NCI-H2081 treated with DMSO at 0.1 percent for 48 hours (cell line): ENCODE measurements at places on chromosomes 6 and 20.

DNA sequence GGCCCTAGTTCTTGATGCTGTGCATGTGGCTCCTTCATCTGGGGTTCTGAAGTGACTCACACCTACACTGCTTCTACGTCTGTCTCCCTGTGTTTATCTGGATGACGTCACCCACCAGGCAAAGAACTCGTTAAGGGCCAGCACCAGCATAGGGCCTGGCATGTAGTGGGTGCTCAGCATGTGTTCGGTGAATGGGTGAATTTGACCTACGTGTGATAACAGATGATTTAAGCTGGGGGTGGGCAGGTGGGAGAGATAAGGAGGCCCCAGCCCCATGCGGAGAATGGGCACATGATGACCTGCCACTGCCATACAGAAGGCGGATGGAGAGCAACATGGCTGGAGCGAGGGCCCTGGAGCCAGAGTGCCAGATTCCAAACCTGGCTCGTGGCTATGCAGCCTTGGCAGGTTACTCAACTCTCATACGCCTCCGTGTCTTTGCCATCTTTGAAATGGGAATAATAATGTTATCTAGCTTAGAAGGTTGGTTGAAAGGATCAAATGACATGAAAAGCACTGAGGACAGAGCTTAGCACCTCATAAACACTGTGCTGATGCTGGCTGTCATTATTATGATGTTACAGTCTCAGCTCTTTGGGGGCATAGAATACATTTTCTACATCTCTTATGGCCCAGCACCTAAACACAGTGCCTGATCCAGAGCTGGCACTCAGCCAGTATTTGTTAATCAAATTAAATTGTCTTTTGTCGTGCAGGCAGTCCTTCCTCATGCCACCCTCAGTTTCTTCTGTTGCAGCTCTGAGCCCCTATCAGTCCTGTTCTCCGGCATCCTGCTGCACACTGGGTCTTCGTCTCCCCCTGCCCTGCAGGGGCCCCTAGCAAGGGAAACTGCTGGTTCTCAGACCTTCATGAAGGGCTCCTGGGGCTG lies 39.6 kb downstream of the VEGFA start:
- DNase-seq, result peak; percentile 1

GRCh38 chr6:125190667-125191066 lies 37.1 kb downstream of the TPD52L1 start:
- DNase-seq, result no peak

- no peak for DNase-seq
These were observed 34.2 kb downstream of the PIM1 start for GRCh38 chr6:37204014-37204751.

DNA sequence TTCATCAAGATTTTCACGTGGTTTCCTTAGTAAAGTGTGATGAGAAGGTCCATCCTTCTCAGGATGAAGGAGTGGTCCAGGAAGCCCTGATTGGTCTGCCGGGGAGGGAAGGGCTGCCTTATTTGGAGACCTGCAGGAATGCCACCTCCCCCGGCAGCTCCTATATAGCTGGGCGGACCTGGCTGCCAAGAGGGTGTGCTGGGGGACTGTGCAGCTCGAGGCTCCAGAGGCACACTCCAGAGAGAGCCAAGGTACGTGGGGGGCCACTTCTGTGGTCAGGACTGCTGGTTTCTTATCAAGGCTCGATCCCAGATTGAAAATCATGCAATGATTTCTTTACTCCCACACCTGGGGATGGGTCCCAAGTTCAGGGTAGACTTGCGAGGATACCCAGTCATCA lies at the start of gene PRND:
PRND (plus strand) TSS at position 191 of the 400 bp plus-strand sequence. CDS start 2,643 bp downstream, outside the sequence.
- DNase-seq, result no peak

GRCh38 chr6:56995347-56995902 lies 40.5 kb downstream of the BEND6 start:
- no peak for DNase-seq

- DNase-seq, result no peak
These were observed 419.9 kb downstream of the QKI start for GRCh38 chr6:163834226-163834970.

GRCh38 chr6:57141451-57142177 lies 30.5 kb upstream of the BAG2 start:
- no peak for DNase-seq

GRCh38 chr6:132122176-132122575 lies 171.0 kb upstream of the CCN2 start:
- no peak for DNase-seq

DNA sequence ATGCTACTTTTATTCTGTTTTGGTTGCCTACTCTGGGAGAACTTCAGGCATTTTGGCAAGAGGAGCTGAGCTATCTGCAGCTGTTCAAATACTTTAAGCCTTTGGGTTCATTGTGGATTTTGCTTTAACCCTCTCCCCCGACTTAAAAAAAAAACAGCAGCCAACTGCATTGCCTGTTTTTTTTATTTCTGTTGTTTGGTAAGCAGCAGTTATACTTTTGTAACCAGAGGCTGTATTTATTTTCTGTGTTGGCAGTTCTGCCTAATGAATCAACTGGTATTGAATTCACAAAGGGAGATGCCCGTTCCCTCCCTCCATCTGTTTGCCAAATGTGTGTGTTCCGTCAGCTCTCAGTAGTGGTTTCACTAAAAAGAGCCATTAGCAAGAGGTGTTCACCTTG lies 484.0 kb downstream of the UTRN start:
- peak; percentile 91 for DNase-seq

DNA sequence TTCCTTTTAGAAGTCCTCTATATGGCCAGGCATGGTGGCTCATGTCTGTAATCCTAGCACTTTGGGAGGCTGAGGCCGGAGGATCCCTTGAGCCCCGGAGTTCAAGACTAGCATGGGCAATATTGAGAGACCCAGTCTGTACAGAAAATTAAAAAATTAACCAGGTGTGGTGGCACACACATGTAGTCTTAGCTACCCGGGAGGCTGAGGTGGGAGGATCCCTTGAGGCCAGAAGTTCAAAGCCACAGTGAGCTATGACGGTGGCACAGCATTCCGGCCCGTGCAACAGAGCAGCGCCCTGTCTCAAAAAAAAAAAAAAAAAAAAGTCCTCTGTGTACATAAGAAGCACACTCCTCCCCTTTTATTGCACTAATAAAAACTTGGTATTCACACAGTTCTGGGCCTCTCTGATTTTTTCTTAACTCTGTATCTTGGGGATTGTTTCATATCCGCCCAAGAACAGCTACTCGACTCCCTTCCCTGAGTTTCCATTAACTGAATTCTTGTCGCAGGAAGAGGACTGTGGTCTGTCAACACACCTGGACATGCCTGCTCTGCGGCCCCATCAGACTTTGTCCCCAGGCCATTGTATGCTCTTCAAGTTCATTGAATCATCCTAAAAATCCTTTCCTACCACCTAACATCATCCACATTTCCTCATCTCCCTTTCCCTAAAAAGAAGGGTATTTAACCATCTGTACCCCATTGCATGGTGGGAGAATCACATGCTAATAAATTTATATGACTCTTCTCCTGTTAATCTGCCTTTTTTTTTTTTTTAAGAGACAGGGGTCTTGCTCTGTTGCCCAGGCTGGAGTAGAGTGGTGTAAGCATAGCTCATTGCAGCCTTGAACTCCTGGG lies 25.9 kb upstream of the PPP1R3G start:
- no peak for DNase-seq

- DNase-seq, result no peak
These were observed 61.1 kb upstream of the SNAP25 start for GRCh38 chr20:10157549-10157948.

GRCh38 chr6:113558966-113559365 lies 298.2 kb upstream of the MARCKS start:
- DNase-seq, result no peak

DNA sequence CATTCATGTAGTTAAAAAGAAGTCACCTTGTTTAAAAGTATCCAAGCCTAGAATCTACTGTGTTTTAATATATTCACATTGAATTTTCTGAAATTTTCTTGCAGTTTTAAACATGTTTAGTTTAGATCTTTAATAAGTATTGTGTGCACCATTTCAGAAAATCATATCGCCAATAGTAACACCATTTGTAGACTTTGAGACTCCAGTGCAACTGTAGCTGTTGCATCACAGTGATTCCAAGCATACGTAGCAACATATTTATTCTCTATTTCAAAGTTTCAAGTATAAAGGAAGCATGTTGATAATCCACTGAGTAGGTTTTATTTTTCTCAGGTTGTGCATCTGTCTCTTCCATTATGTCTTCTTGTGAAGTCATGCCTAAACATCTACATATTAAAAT lies 46.4 kb downstream of the HMGN3 start:
- DNase-seq, result no peak

- DNase-seq, result no peak
These were observed 210.8 kb downstream of the ARHGAP18 start for GRCh38 chr6:129498950-129499842.

DNA sequence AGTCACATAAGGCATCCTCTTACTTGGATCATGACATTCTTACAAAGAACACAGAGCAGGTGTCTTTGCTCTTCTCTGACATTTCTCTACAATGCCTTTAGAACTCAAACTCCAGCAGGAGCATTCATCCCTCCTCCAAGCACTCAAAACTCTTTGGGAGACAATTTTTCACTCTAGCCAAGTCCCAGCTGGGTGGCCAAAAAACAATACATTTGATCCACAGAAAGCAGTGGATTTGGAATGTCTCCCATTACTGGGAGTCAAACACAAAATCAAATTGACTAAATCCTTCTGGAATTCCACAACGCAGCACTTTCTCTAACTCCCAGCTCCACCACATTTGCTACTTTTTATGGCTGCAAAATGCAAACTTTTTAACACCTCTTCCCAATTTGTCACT lies 108.6 kb upstream of the VGLL2 start:
- DNase-seq, result no peak

- DNase-seq, result no peak
These were observed 264.8 kb upstream of the SUPT3H start for GRCh38 chr6:45642331-45643125.

DNA sequence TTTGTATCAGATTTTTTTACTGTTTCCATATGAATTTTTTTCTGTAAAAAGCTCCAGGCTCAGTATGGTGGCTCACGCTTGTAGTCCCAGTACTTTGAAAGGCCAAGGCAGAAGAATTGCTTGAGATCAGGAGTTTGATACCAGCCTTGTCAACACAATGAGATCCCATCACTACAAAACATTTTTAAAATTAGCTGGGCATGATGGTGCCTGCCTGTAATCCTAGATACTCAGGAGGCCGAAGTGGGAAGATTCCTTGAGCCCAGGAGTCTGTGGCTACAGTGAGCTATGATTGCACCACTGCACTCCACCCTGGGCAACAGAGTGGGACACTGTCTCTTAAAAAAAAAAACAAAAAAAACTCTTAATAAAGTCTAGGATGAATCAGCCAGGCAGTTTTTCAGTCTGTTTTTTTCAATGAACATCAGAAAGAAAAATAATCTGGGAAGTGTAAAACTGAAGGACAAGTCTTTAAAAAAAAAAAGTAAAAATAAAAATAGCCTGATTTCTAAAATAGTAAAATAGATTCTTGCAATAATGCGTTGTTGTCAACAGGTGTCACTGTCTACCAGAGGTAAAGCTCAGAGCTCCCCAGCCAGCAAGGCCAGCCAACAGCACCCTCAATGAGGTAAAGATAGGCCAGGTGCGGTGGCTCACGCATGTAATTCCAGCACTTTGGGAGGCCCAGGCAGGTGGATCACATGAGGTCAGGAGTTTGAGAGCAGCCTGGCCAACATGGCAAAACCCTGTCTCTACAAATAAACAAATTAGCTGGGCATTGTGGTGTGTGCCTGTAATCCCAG lies 9.3 kb upstream of the ATG5 start:
- no peak for DNase-seq

DNA sequence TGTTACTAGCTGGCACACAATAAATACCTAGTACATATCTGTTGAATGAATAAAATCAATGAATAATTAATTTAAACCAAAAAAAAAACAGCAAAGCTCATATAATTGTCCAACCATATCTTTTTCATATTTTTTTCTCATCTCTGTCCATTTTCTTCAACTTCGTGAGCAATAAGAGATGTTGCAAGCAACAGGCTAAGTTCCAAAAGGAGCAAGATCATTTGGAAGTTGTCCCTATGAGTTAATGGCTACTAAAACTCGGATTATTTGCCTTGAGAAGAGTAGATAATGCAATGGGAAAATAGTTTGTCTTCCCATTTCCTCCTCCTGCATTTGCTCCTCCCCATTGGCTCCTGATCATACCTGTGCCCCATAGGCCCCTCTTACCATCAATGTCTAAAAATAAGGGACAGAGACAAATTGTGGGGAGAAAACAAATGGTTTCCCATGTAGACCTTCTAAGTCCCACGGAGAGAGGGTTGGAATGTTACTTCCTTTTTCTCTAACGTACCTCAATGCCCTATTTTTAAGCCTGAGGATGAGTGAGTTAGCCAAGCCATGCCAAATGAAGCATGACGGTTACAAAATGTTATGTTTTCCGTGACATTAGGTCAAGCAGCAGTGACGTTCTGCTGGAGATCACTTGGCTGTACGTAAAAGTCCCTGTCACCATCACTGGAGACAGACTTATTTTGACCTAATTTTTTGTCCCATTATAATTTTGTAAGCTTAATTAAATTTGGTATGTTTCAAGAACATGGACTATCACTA lies 217.3 kb upstream of the PREP start:
- no peak for DNase-seq

DNA sequence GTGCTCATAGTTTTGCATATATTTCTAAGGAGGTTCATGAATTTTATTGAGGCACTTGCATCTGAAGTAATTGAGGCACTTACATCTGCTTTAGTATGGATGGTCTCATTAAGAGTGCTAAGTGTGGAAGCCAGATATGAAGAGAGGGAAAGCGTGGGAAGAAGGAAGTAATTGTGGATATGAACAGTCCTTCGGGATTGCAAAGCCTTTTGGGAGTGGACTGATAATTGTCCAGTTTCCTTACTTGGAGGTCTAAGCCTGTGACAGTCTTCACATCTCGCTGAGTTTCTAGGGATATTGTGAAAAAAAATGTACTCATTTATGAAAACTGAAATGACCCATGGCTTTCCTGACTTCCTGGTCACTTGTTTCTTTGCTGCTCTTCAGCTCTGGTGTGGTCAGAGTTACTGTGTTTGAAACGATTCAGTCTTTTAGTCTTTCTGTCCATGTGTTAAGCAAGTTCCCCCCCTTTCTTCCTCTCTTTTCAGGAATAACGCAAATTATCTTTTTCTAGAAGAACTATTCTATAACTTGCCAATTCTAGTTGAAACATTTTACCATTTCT lies 137.3 kb downstream of the ZFAND3 start:
- DNase-seq, result no peak

GRCh38 chr6:151948002-151948743 lies 140.7 kb downstream of the ESR1 start:
- DNase-seq, result no peak

DNA sequence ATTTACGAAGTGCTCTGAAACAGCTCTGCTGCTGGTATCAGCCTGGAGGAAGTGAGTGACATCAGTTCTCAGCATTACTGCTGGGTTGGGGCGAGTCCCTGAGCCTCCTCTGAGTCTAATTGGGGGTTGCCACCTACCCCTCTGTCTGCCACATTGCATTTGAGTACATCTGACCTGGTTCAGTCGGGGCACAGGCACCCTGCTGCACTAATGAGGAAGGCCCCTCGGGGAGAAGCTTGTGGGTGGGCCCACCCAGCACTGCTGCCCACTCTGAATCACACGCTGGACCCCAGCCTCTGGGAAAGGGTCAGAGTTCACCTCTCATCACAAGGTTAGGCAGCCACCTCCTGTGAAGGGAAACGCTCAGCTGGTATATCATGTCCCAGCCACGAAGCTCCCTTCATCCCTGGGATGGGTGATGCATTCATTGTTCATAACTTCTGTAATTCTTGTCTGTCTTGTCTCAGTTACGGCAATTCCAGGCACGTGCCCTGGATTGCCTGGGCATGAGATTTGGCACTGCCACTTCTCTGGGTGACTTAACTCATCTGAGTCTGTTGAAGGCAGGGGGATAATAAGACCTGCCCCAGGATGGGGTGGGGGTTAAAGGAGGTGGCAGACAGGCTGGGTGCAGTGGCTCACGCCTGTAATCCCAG lies 13.3 kb downstream of the DNMT3B start:
- DNase-seq, result no peak

- no peak for DNase-seq
These were observed 52.1 kb downstream of the RNASET2 start for GRCh38 chr6:166904101-166904746.
